ENCODE measurements at places on chromosomes 12 and 14.

- no peak for DNase-seq
Observed at GRCh38 chr14:83300476-83301064, 1766.9 kb upstream of the SEL1L start.

- DNase-seq = no peak
Observed at GRCh38 chr14:101491841-101492240, 69.5 kb upstream of the DIO3 start.

DNA sequence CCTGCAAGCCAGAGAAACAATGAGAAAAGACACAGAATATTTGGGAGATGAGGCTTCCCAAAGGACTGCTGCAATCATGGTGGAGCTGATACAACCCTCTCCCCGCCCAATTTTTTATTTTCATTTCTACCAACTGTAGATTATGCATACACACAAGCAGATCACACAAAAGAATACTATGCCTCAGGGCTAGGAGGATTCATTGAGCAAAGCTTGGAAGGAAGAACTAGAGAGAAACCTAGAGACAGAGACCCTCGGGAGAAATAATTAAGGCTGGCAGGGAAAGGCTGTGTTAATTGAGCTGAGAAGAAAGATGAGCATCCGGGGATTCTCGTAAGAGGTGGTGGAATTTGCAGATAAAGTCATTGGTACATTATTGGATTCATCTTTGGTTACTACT is 9.9 kb upstream of the WNT5B start:
- no peak for DNase-seq

DNA sequence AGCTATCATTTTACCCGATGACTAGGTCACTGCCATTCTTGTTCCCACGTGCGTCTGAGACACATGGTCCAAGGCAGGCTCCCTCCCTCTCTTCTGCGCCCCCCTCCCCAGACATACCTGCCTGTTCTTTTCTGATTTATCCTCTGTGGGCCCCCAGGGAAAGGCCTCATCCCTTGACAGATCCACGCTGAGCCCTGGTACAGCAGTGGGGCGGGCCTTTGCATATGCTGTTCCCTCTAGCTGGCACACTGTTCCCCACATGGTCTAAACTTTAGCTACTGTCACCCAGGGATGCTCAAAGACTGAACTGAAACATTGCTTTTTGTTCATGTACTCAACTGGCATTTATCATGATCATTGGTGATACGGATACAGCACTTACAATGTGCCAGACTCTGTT is 122.5 kb downstream of the SCARB1 start:
- no peak for DNase-seq

GRCh38 chr12:117900561-117900960 is 68.2 kb downstream of the KSR2 start:
- no peak for DNase-seq

- DNase-seq = no peak
Observed at GRCh38 chr14:58275527-58276190, 22.7 kb upstream of the ARID4A start.

DNA sequence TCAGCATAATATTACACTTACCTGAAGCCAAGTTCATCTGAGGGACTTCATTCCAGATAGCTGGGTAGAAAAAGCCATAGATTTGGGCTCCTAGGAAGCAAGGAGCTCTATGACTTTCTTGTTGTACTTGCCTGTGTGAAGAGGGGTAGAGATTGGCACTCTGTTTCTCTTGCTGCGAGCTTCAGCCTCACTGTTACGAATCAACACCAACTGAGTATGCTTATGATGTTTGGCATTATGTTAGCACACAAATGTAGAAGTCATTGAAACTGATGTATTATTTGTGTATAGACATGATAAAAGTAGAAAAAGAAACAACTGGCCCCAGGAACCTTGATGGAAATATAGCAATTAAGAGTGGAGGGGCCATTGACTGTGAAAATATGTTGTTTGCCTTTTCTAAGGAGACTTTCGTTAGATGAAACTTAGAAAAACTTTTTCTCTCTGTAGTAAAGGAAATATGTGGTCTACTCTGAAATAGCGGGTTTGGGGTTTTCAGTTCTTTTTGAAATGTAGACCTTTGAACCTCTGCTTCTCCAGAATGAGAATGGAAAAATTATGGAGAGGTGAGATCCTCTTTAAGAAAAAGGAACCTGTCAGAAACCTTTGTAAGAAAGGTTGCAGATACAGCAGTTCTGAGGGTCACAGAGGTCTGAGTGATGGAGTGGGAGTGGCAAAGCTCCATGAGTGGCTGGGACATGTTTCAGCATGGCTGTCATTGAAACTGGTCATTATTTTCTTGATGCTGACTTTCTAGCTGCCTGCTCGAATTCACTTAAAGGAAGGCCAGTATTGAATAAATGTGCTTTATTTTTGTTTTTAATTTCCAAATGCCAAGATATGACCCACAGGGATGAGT is 159.9 kb downstream of the GCH1 start:
- DNase-seq = no peak

GRCh38 chr14:59454139-59454538 is 11.0 kb downstream of the GPR135 start:
- no peak for DNase-seq

DNA sequence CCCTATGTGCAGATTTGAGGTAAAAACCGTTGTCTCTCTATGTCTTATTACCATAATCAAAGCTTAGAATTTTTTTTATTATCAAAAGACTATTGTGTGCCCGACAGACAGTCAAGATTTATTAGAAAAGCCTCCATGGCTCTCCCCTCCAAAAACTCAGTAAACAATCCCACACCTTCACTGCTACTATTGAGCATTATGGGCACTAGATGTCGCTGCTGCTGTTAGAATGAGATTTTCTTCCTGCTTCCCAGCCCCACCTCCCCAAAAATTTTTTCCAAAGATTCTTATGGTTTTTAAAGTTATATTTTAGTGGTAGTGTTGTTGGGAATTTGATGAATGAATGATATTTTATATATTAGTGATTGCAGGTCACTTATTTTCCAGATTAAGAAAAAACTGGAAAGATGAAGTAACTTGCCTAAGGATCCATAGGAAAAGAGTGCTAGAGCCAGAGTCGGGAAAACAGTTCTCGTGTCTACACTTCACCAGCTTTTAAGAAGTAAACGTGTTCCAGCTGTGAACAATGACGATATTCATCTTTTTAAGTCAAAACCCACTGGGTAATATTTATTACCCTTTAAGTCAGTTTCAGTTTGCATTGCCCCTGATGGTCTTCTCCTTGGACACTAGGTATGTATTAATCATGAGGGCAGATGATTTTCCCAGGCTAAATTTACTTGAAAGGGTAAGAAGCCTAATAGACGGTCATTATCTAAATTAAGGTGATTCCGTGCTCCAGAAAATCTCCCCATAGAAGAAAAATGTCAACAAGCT is 12.2 kb upstream of the FOXG1 start:
- DNase-seq = no peak

GRCh38 chr12:79546466-79547043 is 144.2 kb downstream of the PAWR start:
- no peak for DNase-seq

GRCh38 chr14:33357225-33358010 is 418.7 kb downstream of the NPAS3 start:
- DNase-seq = no peak

GRCh38 chr12:15602051-15602672 is 187.0 kb downstream of the EPS8 start:
- no peak for DNase-seq

GRCh38 chr12:19189522-19189921 is 60.0 kb downstream of the PLEKHA5 start:
- DNase-seq = no peak
